NCI-H2081 treated with DMSO at 0.1 percent for 48 hours (cell line): ENCODE measurements at places on chromosomes 6 and 20.

- no peak for DNase-seq
Measured at GRCh38 chr6:39085129-39085797, 29.7 kb downstream of the SAYSD1 start.

GRCh38 chr6:28537509-28538140, 11.9 kb downstream of the GPX5 start:
- DNase-seq, result no peak

DNA sequence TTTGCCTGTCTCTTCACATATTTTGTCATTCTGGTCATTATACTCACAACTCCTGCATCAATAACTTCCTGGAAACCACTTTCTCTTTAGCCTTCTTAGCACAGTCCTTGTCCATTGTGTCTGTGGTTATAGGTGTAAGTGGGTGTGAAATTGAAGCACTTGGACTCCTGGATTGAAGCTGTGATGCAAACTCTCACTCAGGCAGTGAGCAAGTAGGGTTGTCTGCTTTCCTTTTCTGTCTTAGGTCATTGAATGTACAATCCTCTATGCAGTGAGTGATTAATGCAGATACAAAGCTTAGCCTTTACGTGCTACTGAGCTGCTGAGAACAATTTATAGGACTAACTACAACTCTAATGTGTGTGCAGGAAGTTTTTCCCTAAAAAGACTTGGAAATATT, 54.8 kb downstream of the ADGRB3 start:
- DNase-seq, result no peak

DNA sequence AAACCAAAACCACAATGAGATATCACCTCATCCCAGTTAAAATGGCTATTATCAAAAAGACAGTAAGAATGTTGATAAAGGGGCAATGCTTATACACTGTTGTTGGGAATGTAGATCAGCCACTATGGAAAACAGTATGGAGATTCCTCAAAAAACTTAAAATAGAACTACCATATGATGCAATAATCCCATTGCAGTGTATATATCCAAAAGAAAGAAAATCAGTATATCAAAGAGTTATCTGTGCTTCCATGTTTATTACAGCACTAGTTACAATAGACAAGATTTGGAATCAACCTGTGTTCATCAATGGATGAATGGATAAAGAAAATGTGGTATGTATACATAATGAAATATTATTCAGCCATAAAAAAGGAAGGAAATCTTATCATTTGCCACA, 3.5 kb upstream of the FABP7 start:
- DNase-seq, result no peak

DNA sequence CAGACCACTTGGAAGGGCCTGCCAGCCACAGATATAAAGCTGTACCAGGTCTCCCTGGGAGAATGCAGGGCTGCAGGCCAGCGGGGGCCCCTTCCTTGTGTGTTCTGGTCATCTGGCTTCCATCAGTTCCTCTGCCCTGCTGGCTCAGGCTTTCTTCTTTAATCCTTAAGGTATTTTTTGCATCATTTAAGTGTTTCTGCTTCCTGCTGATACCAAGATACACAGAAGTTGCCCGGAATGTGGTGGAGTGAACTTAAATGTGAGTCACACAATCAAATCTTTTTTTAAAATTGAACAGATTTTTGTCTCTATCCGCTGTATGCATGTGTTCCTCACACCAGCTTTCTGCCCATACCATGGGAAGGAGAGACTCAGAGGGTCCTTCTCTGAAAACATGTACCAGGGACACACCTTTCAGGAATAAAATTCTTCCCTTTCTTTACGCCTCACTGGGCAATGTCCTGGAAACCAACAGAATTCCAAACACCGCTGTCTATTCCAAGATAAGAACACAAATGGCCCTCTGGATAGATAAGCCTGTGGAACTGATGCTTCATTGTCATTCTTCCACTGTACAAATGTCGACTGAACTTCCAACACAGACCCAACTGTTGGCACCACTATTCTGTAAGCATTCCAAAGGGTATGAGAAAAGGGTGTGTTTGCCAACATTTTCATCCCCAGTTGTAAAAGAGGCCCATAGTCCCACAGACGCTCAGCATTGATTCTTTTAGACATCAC, 206.2 kb upstream of the MYLIP start:
- DNase-seq, result no peak

- DNase-seq, result no peak
Measured at GRCh38 chr6:111857674-111858337, 15.4 kb downstream of the FYN start.

DNA sequence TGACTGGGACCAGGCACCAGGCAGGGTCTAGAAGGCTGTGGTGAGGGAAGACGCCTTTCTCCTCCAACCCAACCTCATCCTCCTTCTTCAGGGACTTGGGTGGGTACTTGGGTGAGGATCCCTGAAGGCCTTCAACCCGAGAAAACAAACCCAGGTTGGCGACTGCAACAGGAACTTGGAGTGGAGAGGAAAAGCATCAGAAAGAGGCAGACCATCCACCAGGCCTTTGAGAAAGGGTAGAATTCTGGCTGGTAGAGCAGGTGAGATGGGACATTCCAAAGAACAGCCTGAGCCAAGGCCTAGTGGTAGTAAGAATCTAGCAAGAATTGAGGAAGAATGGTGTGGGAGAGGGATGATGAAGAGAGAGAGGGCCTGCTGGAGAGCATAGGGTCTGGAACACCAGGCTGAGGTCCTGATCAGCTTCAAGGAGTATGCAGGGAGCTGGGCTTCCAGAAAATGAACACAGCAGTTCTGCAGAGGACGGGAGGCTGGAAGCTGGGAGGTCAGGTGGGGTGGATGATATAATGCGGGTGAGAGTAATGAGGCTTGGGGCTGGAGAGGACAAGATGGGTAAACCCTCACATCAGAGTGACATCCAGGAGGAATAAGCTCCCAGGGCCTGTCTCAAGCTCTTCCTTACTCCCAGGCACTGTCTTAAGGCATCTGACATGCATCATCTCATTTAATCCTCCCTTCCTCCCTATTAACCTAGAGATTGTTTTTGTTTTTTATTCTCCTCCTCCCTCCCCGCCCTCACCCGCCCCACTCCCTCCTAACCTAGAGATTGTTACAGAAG, 45.2 kb upstream of the TTPAL start:
- no peak for DNase-seq

- DNase-seq, result no peak
Measured at GRCh38 chr6:155738602-155739105, 283.0 kb upstream of the NOX3 start.

DNA sequence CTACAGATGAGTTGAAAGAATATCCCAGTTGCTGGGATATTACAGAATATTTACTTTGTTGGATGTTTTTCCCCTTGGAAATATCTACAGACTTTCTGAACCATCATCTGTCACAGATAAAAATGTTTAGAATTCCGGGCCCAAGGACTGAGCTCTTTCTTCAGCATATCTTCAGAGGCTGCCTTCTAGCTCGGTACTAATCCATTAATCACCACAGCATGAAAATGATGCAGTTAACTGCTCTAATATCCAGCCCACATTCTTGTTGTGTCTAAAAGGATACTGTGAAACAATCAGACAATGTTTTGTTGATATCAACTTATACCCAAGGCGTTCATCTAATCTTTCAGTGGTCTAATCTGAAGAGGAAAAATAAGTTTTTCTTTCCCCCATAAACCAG, 247.4 kb downstream of the TBC1D32 start:
- no peak for DNase-seq
